Activated T-cell treated with anti-CD3 and anti-CD28 coated beads, Interleukin-2, amount 50 U/mL, for 72 hours (primary cell): ENCODE measurements at places on chromosomes 6 and 20. TPM values are rescaled to one million over a fixed set of nuclear protein-coding genes. Genes with fewer than 3 reads are reported as not detected.
A peak's percentile ranks its signal among the peaks of the same experiment; 100 is the strongest.

The CCDC170 gene
- total RNA-seq = not detected

DNA sequence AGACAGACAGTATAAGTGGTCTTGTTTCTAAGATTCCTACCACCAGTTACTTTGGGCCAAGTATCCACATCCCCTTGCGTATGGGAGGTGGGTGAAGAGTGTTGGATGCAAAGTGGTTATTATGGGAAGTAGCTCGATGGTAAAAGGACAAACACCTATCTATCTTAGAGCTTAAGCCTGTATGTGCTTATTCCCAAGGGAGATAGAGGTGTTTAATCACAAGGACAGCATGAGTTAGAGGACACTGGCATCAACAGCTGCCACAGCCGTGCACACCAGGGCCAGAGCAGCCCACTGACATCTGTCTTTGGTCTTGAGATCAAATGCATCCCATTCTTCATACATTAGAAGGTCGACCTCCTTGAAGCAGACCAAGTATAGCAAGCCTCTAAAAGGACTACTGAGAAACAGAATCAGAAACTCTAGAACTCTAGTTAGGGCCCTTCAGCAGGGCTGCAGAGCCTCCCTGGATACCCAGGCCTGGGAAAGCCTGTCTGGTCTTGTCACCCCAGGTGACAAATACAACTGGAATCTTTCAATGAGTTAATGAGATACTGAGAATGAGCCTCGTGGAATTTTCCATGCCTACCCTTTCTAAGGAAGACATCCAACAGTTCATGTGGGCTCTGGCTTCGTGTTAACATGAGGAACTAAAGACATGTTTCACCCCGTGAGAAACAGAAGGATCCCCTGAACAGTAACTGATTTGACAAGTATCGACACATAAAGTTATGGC is 28.7 kb downstream of the TXNDC5 start:
- no peak for DNase-seq

GRCh38 chr6:42239736-42240375 is 22.2 kb upstream of the MRPS10 start:
- DNase-seq = no peak

DNA sequence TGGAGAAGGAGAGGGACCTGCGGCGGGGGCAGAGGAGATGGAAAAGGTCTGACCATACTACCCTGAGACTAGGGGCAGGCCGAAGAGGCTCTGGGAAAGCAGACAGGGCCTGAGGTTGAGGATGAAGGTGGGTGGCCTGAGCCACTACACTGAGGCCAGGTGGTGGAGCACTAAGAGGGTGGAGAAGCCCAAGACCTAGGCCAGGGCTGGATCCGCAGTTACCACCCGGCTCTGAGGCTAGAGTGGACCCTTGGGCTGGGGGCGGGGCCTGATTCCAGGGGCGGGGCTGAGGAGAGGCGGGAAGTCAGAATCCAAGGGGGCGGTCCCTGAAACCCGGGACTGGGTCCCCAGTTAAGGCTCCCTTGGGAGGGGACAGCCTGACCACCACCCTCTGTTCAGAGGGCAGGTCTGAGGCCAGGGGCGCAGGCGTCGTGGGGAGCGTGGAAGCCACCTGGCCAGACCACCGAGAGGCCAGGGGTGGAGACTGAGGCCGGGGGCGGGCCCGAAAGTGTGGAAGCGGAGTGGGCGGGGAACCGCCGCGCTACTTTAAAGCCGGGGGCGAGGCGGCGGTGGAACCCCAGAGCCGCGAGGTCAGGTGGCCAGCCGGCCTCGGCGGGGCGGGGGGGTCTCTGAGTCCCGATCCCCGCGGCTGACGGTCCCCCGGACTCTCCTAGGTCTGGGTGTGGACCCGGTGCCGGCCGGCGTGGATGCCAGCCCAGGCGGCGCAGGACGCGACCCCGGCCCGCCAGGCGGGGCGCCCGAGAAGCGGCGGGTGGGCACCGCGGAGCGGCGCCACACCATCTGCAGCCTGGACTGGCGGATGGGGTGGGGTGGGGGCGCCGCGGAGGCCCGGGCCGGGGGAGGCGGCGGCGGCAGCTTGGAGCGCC is 8.3 kb downstream of the CCM2L start:
- DNase-seq = peak; percentile 57

DNA sequence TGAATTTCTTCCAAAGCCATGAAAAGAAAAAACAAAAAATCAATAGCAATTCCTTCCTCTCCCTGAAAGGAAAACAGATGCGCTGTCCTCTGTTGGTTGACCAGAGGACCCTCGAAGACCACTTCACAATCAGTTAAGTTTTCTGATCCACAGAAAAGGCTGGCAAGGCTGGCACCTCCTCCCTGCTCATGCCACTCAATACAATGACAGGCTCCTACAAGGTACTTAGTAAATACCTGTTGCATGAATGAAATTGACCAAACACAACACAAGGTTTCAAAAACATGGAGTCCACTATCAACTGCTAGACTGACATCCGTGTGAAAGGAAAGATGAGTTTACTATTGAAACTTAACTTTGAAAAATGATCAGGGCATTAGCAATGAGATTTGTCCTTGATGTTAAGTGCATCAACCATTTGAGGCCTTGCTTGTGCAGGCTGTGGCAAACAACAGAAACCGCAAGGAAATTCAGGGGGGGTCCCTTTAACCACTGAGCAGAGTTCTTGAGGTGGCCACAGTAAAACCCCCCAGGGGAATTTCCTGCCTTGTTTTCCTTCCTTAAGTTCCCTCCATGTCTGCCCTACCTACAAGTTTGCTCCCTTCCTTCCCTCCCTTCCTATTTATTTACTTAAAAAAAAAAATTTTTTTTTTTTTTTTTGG is 27.9 kb upstream of the RTF2 start:
- DNase-seq = peak; percentile 68

DNA sequence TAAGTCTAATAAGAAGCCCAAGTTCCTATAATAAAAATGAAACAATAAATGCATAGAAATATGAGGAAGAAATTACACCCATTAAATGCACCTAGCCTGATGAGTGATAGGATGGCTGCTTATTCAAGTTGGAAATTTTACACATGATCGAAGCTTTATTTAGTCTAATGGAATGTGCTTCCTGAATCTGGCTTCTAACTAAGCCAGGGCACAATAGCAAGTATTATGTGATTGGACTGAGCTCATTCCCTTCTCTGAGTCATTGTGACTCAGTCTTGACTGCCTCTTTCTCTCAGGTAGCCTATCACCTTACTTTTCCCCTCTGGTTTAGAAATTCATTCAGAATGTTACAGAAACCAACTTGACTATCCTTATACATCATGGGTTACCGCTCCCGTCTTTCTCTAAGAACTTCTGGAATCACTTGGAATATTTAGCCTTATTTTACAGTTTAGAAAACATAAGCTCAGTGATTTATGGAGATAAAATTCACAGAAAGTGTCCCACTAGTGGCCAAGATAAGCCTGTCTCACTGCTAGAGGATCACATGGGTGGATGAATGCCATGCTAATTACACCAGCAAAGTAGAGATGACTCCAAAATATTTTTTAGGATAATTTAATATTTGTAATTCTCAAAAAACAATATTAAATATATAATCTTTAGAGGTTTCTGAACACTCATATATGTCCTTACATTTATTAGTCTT is 505.3 kb upstream of the JAG1 start:
- DNase-seq = no peak

DNA sequence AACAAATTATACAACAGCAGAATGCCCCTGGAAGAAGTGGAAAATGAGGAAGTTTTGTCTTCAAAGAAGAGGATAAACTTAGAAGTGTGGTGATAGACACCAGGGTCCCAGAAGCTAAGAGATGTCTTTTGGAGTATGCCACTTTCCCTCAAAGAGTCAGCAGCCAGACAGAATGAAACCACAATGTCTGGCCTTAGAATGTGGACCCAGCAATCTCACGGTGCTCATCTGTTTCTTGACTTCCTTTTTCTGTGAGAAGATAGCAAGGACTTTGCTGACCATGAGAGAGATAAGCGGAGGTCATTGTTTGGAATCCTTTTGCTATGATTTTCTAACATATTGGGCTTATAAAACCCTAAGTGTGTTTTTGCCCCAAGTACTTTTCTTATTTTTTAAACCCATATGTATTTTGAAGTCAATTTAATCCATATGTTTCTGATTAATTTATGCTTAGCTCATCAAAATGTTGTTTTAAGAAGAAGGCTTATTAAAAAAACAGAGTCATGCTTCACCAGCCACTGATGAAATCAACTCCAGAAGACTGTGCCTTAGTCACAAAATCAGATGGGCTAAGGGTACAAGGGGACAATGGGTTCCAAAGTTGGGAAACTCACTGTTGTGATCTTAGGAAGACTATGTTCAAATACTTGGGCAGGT is 451.2 kb upstream of the JAG1 start:
- no peak for DNase-seq

DNA sequence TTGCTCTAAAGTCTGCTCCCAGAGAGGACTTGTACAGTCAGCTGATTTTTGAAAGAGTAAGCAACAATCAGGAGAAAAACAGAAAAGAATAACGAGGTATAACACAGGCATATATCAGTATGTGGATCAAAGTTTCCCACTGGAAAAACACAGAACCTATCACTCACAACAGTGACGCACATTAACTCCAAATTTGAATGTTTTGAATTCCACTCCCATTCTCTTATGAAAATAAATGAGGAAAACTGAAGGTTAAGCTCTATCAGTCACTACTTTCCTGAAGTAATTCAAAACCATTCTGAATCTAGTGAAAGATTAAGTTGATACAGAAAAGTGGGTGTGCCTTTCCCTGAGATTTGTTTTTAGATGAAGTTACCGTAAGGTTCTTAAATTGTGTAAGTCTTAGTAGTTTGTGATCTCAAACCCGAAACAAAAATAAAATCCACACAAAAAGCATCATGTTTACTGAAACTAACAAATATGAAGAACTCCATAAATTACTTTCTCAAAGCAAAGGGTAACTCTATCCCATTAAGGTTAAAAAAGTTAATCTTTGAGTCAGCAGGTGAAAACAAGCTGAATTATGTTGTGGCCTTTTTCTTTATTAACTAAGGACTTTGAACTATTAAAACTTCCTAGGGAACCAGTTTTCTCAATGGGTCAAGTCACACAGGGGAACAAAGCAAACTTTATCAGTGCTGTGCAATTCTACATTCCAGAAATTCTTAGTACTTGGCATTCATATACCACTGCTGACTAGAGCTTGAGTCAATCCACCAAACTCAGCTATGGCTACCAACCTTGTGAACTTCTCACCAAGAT is 115.7 kb downstream of the OGFRL1 start:
- no peak for DNase-seq
